Natural killer cell treated with Interleukin-12 subunit alpha and Interleukin-12 subunit beta and Interleukin-15 and Interleukin-18, amount 100 ng/mL, for 72 hours (primary cell): ENCODE measurements at places on chromosomes 1 and 21. TPM values are rescaled to one million over a fixed set of nuclear protein-coding genes. Genes with fewer than 3 reads are reported as not detected.

GRCh38 chr1:27357281-27358037 is 9.3 kb downstream of the MAP3K6 start:
- DNase-seq = peak; percentile 79

DNA sequence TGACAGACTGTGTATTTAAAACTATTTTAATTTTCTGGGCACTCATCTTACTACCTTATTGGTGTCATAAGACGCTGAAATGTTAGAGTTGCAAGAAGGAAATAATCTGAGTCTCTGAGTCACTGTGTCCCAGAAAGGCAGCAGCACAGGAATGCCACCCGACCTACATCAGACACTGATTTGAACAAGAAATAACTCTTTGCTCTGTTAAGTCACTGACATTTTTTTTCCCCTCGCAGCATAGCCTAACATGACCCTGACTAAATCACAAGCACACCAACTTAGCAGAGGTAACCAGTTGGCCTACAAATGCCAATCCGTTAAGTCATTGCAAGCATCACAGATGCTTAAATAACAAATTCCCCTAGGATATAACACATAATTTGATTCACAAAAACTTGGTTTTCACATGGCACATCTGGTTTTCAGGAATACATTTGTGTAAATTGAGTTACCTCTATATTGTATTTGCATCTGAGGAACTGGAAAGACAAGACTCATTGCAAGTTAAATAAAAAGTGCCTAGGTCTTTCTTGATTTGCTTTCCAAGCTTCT is 349.1 kb downstream of the SEC16B start:
- no peak for DNase-seq

DNA sequence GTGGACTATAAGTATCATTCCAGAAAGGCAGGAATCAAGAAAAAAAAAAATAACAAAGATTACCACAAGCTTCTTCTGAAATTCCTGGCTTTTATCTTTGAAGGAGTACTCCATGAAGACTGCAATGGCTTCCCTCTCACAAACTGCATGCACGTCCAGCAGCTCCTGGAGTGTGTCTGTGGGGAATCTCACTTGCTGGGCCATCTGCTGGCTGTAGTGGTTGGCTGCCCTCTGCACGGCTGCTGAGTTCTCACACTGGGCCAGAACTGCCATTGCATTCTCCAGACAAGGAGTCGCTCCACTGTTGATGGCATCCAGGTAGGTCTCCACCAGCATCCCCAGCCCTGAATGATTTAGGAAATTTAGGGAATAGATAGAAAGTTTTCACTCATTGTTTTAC is 23.3 kb upstream of the GBP2 start:
- no peak for DNase-seq

GRCh38 chr1:117682372-117682771 is 76.5 kb downstream of the TENT5C start:
- DNase-seq = no peak

The C4BPA gene
- total RNA-seq = not detected

DNA sequence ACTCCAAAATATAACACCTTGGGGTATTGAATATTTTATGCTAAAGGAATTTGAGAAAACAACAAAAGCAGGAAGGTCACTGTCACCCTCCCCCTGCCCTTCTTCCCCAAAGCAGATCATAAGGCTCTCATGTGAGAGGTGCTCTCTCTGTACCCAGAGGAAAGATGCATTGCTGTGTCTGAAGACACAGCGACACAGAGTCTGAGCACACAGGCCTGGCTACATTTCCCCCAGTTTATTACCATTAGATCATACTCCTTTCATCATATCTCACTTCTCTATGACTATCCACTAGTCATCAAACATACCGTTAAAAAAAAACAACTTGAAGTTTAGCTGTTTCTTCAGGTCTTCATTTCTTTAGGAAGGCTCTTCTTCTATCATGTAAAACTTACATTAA is 127.1 kb downstream of the PPIAL4G start:
- DNase-seq = no peak

GRCh38 chr21:34826836-34827235 is 158.0 kb downstream of the CLIC6 start:
- DNase-seq = no peak

The LCE3E gene
- total RNA-seq = not detected

DNA sequence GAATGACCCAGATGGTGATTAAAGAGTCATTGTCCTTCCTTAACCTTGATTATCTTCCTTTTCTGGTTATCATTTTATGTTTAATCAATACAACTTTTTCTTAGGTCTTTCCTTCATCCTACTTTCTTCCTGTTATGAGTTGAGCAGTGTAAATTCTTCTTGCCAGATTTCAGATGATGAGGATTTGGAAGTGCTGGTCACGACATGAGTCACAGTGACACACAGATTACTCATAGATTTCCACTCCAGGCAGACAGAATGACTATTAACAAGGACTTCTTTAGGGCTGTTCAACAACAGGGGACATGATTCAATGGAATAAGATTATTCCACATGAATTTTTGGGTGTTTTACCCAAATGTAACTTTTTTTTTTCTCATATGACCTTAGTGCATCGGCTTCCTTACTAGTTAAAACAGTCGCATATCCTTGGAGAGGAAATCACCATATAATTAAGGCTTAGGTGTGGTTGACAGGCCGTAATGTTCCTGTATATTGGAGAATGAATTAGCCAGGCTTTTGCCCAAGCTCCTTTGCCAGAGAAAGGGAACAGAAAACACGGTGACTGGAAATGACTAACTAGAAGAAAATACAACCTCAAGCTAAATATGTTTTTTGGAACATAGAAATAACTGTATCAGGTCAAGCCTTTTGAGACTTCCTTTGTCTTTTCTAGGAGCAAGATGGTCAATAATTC is 44.2 kb downstream of the PRRX1 start:
- DNase-seq = no peak

The TAF1A gene
- total RNA-seq = 27.6 TPM

GRCh38 chr1:167685844-167686243 is 35.9 kb upstream of the MPZL1 start:
- DNase-seq = no peak

DNA sequence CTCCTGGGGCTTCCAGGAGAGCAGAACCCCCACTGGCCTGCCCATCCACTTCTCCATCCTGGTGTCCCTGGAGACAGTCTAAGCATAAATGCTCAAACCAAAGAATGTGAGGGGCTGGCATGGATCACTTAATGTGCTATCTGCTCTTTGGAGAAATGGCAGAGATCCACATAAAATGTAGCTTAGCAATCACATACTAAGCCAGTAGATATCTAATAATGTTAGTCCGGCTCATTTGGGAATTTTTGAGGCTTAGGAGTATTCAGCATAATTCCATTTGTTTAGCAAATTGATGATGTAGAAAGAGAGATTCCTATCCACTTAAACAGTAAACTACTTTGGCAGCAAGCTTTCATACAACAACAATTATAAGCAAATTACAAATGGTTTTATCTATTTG is 90.7 kb downstream of the TENT5C start:
- no peak for DNase-seq

The GPATCH2 gene
- 14.4 TPM for total RNA-seq

DNA sequence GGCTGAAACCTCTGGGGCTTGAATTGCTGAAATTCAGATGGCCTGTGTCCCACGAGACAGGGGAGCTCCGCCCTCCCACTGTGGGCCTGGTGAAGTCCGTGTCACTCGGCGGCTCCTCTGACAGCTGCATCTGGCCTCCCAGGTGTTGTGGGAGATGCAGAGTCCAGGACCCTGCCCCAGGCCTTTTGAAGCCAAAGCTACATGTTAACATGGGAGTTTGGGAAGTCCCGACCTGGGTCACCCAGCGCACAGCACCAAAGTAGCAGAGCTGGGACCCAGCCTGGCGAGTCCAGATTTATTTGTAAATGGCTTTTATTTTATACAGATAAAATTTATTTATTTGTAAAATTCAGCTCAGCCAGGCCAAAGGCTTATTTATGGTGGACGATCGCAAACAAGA is 28.9 kb downstream of the SLC37A1 start:
- DNase-seq = no peak

DNA sequence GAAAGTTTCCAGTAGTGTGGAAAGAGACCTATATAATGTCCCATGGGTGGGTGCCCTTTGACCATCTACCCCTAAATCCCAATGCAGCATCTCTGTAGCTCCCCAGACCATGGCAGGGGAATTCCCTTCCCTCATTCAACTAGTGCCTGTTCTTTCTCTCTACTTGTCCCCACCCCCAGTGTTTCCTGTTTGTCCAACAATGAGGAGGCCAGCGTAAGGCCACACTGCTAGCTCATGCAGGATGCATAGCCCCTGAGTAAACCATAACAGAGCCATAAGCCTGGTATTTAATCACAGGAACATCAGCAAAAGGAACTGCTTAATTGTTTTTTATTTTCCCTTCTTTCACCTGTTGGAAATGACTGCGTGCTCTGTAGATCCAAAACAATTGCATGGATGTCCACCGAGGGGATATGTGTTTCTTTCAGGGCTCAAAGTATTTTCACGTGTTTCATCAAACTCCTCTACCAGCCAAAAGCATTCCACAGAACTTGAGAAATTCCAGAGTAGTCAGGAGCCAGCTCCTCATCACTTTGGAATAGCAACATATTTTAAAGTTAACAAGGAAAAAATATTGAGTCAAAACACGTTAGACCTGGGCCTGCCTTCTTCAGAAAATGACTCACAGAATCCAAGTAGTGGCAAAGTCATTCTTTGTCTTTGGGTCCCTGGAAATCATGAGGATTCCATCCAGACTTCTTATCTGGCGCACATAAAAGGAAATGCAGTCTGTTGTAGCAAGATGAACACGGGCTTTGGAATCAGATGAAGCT is 162.5 kb upstream of the SGIP1 start:
- no peak for DNase-seq

GRCh38 chr1:201511941-201512539 is 5.1 kb upstream of the CSRP1 start:
- no peak for DNase-seq

The WDR3 gene
- total RNA-seq = 40.1 TPM

- DNase-seq = no peak
Observed at GRCh38 chr1:173997791-173998190, 24.4 kb downstream of the RC3H1 start.

GRCh38 chr1:68442822-68443556 is 6.8 kb downstream of the RPE65 start:
- DNase-seq = no peak

GRCh38 chr1:226276987-226277386 is 32.0 kb downstream of the LIN9 start:
- DNase-seq = no peak

- DNase-seq = no peak
Observed at GRCh38 chr1:180040034-180040433, 85.4 kb downstream of the CEP350 start.
